ENCODE measurements at places on chromosomes 2 and 18.

- DNase-seq = no peak
Observed at GRCh38 chr18:13406736-13407135, 188.2 kb downstream of the LDLRAD4 start.

DNA sequence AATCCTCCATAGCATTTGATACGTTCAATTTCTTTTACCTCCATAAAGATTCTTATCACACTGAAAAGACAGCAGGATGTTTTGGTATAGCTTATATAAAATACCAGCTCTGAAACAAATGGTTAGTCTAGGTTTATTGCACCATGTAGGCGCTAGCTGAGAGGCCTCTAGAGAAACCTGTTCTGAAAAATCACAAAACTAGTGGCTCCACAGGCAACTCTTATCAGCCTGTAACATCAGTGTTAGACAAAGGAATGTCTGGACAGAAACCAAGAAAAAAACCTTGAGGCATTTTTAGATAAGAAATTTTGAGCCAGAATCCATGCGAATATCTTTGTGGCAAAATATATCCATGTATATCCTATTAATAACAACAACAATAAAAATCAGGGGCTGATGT, 440.4 kb upstream of the MAP2 start:
- DNase-seq = no peak

GRCh38 chr2:169160926-169161481, 91.6 kb downstream of the DHRS9 start:
- DNase-seq = no peak

GRCh38 chr2:133390156-133390555, 178.1 kb downstream of the NCKAP5 start:
- DNase-seq = no peak

DNA sequence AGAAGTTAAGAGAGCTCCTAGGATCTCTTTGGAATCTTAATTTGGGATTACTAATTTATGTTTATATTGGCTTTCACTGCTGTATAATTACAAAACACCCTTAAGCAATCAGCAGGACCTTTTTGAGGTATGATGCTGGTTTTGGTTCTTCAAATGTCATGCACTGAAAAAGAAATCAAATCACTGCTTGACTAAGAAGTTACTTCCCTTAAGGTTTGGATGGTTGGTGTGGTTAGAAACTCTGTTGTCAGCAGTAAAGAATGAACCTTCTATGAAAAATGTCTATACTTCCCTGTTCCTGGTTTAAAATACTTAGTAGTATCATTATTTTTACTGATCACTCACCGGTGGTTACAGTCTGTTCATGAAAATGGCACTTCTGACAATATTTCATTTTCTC, 5.5 kb downstream of the COLEC12 start:
- no peak for DNase-seq

DNA sequence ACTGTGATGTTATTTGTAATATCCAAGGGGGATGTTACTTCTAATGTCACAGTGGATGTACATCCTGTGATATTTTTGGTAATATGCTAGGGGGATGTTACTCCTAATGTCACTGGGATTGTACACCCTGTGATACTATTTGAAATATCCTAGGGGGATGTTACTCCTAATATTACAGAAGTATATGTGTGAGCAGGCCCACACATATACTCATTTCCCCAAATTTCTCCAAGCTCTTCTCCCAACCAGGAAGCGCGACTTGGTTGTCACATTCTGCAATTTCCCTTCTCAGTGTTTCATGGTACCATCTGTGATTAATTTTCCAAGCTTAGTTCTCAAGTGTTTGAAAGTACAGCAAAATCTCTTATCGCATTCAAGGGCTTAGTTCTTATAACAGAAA, 29.5 kb upstream of the CHN1 start:
- no peak for DNase-seq

DNA sequence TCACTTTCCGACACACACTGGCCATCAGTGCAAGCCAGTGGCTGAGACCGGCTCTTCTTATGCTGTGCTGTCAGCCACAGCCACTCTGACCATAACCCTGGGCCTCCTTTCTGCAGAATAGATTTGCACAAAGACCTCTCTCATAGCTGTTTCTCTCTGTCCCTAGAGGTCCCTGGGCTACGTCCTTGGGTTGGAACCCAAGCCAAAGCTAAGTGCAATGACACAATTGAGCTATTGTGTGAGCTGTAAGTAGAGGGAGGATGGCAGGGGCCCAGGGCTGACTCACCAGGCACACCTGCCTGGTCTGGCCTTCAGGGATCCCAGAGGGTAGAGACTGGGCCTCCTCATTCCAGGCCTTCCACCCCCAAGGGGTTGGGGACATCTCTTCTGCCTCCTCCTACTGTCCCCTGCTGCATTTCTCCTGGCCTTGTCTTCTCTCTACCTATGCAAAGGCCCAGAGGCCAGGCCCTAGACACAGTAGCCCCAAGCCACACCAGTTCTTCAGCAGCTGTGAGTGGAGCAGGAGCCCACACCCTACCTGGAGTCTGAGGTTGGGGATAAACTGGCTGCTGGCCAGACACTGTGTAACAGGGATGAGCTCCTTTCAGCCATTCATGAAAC, 174.6 kb downstream of the NCK2 start:
- no peak for DNase-seq

DNA sequence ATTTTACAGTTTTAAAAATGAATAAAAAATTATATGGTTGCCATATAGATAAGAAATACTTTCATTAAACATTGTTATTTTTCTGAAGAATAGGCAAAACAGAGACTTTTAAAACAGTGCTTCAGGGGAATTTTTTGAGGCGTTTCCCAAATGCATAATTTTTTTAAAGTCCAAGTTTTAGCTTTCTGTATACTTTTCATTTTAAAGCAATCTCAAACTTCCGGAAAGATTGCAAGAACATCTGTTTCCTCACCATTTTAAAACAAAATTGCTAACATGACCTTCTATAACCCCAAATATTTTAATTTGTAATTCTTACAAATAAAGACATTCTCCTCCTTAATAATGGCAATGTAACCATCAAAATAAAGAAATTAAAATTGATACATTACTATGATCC, 15.1 kb upstream of the MBD2 start:
- no peak for DNase-seq

DNA sequence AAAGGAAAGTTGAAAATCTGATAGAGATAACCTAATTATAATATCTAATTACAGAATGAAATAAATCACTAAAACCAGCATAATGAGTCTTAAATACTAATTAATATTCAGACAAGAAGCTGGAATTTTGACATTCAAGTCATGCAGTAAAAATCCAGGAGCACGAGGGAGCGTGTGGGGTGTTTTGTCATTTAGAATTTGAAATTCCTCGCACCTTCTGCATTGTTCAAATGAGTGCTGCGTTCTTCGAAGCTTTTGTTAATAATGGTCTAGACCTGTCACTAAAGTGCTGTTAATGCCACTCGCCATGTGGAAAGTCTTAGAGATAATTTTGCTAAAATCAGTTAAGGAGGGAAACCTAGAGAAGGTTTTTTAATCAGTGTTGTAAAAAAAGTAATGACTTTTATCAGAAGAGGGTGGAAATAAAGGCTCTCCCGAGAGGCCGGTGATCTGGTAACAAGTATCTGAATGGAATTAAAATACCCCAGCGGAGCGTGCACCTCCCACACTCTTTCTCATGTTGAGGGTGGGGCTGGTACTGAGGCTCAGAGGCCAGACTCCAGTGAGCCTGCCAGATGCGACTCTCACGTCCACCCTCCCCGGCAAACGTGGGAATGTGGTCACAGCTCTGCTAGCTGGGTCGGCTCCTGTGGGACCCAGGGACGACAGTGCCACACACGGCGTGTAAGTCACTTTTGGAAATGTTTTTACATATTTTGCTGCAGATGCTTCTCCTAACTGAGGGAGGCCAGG, 69.4 kb upstream of the MYT1L start:
- DNase-seq = no peak

DNA sequence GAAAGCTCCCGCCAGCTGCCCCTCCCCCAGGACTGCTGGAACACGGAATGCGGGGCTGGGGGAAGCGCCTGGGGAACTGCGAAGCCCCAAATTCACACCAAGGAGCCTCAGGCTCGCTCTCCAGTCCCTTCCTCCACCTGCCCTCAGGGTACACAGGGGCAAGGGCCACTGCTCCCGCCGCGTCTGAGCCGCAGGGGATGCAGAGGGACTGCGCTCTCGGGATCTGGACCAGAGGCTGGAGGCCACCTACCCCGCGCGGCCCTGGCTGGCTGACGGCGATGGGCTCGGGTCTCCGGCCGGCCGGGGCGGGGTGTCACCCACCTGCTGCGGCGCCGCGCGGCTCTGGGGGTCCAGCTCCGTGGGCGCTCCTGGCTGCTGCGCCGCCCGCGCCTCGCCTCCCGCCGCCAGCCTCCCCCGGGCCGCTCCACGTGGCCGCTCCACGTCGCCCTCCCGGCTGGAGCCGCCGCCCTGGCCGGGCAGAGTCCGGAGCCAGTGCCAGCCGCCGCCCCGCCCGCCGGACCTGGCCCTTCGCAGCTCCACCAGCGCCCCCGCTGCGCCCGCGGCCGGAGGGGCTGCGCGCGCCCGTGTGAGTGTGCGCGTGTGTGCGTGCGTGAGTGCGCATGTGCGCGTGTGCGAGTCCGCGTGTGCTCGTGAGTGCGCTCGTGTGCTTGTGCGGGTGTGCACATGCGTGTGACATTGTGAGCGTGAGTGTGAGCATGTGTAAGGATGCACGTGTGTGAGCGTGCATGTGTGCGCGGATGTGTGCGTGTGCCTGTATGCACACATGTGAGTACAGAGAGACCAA, at the start of gene CGREF1:
CGREF1 (minus strand) TSS at position 604 of the 805 bp plus-strand sequence. CDS start 14,762 bp downstream, outside the sequence.
- no peak for DNase-seq

DNA sequence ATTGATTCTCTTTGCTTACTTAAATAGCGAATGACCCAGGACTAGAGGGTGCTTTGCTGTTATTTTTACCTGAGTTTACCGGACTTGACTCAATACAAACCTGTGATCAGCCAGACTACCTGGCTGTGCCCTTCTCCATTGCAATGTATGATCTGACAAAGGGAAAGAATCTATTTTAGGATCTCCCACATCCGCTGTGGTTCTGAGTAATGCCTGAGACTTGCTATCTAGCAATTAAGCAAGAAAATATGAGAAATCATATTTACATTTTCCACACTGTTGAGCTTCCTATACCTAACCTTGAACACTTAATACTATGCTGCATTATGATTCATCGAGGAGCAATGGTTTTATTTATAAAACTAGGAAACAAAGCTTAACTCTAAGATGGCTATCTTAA, 215.2 kb downstream of the RAD51AP2 start:
- no peak for DNase-seq

Data from T1000 (cell line).